ENCODE measurements at places on chromosomes 4 and X.

DNA sequence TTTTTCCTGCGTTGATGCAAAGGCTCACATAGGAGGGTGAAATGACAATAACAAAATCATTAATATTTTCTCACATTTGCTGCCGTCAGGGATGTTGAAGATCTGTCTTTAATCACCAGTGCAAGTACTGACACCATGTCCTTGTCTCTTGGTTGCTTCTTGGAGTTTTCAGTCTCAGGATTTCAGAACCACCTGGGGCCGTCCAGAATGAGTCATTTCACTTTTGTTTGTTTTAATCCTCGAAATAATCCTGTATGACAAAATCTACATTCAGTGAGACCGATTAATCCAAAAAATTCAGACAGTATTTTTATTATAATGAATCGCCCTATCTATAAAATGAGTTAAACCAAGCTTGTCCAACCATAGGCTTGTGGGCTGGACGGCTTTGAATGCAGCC, 47.2 kb downstream of the NEIL3 start:
- DNase-seq = no peak

DNA sequence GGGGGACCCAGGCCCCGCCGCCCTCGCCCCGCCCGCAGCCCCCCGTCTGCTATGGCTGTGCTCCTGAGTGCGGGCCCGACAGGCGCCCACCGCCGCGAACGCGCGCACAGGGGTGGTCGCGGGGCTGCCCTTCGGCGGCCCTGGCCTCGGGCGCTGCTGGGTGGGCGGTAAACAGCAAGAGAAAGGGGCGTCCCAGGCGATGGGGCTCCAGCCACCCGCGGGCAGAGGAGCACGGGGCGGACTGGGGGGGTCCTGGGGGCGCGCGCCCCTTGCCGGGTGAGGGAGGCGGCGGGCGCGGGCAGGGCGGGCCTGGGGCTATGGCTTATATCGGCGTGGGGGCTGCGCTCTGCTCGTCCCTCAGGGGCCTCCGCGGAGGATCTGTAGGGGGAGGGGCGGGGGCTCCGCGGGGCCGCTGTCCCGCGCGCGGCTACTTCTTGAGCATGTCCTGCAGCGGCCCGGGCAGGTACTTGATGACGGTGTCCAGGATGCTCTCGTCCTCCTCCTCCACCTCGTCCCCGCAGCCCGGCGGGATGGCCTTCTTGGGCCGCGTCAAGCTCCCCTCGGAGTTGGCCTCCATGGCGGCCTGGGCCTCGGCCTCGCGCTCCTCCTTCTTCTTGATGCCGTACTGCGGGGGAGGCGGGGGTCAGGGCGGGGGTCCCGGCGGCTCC, 39.7 kb downstream of the CPLX1 start:
- no peak for DNase-seq

GRCh38 chr4:1777822-1778641, 15.1 kb upstream of the FGFR3 start:
- no peak for DNase-seq

GRCh38 chr4:19492606-19493005, 759.1 kb upstream of the SLIT2 start:
- peak; percentile 30 for DNase-seq

GRCh38 chr4:183797445-183798300, 107.4 kb upstream of the STOX2 start:
- DNase-seq = peak; percentile 4

DNA sequence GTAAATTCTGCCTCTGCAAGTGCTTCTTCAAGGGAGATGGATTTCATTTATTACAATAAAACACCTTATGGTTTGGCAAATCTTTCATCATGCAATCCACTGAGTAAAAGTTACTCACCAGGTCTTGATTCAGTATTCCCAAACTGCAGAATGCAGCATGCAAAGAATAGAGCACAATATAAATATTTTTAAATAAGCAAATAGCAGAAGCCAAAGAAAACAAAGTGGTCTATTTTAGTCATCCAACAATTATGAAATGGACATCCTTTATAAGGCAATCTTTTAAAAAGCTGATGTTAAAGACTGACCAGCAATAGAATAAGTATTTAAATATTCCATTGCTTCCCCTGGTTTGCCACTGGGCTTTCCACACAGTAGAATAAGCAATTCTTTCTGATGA, 59.5 kb downstream of the SLC39A8 start:
- DNase-seq = peak; percentile 62

- no peak for DNase-seq
Observed at GRCh38 chr4:164384416-164384815, 369.5 kb upstream of the SMIM31 start.

DNA sequence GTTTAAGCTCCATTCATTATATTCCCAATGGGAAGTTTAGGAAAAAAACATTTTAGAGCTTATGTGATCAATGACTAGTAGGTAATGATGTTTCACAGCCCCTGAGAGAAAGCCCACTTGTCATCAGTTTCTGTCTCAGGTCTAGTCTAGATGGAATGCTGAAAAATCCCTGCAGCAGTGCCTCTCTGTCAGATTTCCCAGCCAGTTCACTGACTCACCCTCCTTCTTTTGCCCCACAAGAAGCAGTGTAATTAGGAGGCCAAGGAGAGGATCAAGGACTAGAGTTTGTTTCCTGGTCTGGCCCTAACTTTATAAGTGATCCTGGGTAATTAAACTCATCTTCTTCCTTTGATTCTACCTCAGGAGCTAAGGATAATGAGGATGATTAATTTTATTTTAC, 118.7 kb upstream of the ANXA3 start:
- peak; percentile 31 for DNase-seq
